ENCODE measurements at places on chromosomes 7 and 10.

GRCh38 chr10:32981760-32982159, 23.7 kb upstream of the ITGB1 start:
- no peak for DNase-seq

DNA sequence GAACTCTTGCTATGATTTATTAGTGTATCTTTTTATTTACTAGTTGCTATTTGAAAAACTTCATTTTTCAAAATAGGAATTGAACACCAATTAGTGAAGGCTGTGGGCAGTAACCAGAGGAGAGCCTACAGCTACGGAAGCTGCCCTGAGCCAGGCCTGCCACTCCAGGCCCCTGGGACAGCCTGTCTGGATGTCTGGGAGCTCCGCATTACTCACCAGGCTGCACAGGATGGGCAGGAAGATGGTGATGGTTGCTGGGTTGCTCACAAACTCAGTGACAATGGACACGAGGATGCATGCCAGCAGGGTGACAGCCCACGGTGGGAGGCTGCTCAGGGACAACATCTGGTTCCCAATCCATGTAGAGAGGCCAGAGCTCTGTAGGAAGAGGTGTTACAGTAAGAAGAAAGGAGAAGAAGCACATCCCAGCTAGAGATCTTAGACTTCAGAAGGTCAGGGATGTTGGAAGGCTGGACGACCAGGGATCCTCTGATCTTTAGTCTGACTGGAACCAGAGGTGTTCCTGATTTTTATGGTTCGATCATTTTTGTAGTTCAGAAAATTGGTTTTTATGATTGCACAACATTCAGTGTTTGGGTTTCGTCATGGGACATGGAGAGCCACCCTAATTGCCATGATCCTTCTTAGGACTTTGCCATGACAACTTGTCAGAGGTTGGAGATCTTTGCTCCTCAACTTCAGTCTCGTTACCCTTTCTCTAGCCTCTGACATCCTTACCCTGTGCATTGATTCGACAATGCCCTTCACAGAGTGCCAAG, 23.2 kb downstream of the STMP1 start:
- no peak for DNase-seq

DNA sequence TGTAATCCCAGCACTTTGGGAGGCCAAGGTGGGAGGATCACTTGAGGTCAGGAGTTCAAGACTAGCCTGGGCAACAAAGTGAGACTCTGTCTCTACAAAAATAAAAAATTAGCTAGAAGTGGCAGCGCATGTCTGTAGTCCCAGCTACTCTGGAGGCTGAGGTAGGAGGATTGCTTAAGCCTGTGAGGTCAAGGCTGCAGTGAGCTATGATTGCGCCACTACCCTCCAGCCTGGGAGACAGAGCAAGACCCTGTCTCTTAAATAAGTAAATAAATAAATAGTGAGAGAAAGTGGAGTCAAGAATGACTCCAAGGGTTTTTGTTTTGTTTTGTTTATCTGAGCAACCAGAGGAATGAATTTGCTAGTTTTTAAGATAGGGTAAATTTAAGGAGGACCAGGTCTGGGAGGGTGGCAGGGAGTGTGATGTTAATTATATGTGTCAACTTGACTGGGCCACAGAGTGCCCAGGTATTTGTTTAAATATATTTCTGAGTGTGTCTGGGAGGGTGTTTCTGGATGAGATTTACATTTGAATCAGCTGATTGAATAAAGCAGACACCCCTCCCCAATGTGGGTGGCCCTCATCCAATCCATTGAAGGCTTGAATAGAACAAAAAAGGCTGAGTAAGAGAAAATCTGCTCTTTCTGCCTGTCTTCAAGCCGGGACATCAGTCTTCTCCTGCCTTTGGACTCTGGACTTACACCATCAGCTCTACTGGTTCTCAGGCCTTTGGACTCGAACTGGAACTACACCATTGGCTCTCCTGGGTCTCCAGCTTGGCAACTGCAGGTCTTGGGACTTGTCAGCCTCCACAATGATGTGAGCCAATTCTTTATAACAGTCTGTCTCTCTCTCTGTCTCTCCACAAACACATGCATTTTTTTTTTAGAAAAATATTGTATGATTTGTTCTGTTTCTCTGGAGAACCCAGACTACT, 23.5 kb downstream of the IMPDH1 start:
- DNase-seq: no peak

- DNase-seq: no peak
Measured at GRCh38 chr7:156610601-156611000, 30.0 kb upstream of the RNF32 start.

DNA sequence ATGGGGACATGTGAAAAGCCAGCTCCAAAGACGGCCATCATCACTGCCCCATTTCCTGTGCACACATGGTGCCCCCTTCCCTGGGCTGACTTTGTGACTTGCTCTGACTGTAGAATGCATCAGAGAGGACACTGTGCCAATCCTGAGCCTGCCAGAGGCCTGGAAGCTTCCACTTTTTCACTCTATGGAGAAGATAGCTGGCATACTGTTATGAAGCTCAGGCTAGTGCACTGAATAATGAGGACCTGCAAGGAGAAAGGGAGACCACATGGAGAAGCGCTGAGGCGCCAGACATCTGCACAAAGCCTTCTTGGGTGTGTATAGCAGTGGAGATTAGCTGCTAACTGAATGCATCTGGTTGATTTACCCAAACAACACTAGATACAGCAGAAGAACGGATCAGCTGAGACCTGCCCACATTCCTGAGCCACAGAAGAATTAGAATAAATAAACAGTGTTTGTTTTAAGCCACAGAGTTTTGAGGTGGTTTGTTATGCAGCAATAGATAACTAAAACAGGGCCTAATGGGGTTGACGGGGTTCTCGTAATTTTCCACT, 58.9 kb upstream of the C10orf90 start:
- DNase-seq: no peak

- DNase-seq: no peak
Measured at GRCh38 chr7:32515890-32516550, 20.7 kb downstream of the AVL9 start.

DNA sequence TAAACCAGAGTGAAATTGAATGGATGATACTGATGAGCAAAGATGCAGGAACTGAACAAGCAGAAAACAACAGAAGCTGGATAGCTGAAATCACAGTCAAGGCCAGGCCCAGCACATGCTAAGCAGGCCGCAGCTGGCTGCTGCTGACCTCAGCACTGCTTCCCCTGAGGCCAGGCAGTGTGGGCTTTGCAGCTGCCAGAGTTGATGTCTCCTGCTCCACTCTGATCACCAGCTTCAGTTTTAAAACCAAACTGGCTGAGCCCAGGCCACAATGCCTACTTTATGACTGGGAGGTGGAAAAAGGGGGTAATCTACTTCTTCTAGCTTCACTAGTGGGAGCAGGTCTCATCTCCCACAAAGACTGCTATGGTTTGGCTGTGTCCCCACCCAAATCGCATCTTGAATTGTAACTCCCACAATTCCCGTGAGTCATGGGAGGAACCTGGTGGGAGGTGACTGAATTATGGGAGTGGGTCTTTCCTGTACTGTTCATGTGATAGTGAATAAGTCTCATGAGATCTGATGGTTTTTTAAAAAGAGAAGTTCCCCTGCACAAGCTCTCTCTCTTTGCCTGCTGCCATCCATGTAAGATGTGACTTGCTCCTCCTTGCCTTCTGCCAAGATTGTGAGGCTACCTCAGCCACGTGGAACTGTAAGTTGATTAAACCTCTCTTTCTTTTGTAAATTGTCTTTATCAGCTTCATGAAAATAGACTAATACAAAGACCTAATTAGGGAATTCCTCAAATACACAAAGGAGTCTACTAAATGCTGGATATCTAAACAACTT, 136.4 kb upstream of the ITGB1 start:
- DNase-seq: no peak

GRCh38 chr7:47535704-47536628, 45.9 kb downstream of the TNS3 start:
- DNase-seq: no peak
